ENCODE measurements at places on chromosomes 3 and 15.

DNA sequence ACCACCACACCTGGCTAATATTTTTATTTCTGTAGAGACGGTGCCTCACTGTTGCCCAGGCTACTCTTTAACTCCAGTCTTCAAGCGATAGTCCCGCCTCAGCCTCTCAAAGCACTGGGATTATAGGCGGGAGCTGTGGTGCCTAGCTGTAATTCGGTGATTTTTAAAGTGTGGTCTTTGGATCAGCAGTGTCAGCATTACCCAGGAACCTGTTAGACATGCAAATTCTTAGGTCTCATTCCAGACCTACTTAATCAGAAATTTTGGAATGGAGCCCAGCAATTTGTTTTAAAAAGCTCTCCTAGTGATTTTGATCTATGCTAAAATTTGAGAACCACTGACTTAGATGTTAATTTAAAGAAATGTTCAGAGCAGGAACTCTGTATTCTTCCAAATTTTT lies 51.9 kb downstream of the GOLM2 start:
- no peak for DNase-seq

- no peak for DNase-seq
Measured at GRCh38 chr15:72201391-72201921, 3.9 kb upstream of the GRAMD2A start.

GRCh38 chr15:66773129-66773873 lies 71.3 kb downstream of the SMAD6 start:
- DNase-seq, result no peak

GRCh38 chr3:152190636-152191183 lies 78.0 kb upstream of the MBNL1 start:
- no peak for DNase-seq

- no peak for DNase-seq
Measured at GRCh38 chr3:90069748-90070147, 962.3 kb downstream of the EPHA3 start.

- peak; percentile 24 for DNase-seq
Measured at GRCh38 chr3:9012521-9012920, 49.2 kb upstream of the RAD18 start.
